Stimulated activated CD4-positive, alpha-beta T cell treated with anti-CD3 and anti-CD28 coated beads, Interleukin-1b, Interleukin-23, amount 100 ng/mL, for 24 hours (primary cell): ENCODE measurements at places on chromosomes 5 and 9.

- DNase-seq = no peak
Observed at GRCh38 chr5:107430071-107430625, 240.6 kb downstream of the EFNA5 start.

DNA sequence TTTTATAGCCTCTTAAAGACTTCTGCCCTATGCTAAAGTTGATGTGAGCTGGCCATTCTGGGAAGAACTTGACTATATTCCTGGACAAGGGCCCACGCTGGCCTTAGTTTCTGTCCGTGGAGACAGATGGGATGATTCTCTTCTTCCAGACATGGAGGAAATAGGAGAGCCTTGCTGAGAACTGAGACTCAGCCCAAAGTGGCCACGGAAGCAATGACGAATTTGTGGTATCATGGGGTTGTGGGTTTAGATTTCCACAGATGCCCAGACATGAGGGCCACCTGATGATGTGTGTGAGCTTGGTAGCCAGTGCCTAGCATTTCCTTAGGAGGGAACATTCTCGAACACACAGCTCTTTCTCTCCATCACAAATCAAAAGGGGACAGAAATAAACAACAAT is 309.1 kb downstream of the NSG2 start:
- DNase-seq = no peak

DNA sequence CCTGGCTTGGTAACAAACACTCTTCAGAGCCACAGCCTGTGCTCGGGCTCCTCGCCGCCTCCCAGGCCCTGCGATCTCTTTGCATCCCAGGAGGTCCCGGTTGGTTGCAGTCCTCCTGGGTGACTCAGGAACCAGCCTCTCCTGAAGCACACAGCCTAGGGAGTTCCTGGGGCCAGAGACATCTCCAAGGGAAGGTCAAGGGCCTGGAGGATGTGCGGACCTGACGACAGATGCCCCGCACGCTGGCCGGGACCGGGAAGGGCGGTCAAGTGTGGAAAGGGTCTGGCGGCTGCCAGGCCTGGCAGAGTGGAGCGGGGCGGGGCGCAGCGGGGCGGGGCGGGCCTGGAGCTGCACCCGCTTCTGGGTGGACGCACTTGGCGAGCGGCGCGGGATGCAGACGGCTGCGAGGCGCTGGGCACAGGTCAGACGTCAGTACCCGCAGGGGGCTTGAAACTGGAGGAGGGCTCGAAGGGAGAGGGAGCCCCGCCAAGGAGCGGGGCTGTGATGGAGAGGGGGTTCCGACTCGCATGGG is 45.0 kb upstream of the PRSS3 start:
- DNase-seq = no peak

DNA sequence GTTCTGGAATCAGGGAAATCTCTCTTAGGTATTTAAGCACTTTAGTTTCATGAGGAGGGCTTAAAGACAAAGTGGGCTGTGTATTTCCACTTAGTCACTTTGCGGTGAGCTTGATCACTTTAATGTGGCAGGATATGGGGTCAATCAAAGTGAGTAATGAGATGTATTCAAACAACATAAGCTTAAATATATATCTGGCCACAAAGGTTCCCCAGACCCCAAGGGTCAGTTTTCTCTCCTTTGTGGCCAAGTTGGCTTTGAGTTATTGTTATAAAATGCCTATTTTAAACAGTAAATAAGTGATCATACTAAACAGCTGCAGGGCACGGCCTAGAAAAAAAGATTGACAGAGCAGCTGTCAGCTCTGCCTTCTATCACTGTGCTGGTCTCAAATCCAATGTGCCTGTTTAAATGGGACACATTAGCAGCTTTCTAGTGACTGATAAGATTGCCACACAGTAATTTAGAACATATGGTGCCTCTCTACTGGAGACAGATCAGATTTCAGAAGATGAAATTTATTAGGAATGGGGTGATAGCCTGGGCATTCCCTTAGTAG is 363.9 kb downstream of the AGTPBP1 start:
- no peak for DNase-seq

- DNase-seq = no peak
Observed at GRCh38 chr9:92066168-92066567, 49.0 kb downstream of the SPTLC1 start.

GRCh38 chr5:138533973-138534941 is 8.8 kb downstream of the ETF1 start:
- DNase-seq = no peak
